ENCODE measurements at places on chromosomes 2 and 18. TPM values are rescaled to one million over a fixed set of nuclear protein-coding genes. Genes with fewer than 3 reads are reported as not detected.

Gene ITPRIPL1
- 17.2 TPM for total RNA-seq

Gene TDRD15
- under 0.01 TPM for total RNA-seq

Gene ANKRD12
- total RNA-seq, result 19.7 TPM

Gene STPG4
- not detected for total RNA-seq

Gene CCDC68
- not detected for total RNA-seq

Gene MDH1B
- 1.3 TPM for total RNA-seq

DNA sequence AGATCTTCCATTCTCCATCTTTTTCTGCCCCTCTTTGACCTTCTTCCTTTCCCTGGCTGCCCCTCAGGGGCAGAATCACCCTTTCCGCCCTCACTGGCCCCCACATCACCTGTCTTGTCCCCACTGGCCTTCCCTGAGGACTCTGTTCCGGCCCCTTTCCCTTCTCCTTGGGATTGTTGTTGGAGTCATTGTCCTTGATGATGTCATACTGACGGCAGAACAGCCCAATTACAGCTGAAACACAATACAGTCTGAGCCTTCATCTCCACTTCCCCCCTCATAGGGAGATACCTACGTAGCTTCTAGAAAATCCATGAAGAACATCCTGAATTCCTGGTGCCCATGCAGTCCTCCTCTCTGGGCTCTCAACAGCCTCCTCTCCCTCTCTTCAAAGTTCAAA lies 2.4 kb downstream of the FNDC4 start:
- DNase-seq, result no peak

- DNase-seq, result no peak
These were observed 402.7 kb downstream of the SETBP1 start for GRCh38 chr18:45083226-45083855.

DNA sequence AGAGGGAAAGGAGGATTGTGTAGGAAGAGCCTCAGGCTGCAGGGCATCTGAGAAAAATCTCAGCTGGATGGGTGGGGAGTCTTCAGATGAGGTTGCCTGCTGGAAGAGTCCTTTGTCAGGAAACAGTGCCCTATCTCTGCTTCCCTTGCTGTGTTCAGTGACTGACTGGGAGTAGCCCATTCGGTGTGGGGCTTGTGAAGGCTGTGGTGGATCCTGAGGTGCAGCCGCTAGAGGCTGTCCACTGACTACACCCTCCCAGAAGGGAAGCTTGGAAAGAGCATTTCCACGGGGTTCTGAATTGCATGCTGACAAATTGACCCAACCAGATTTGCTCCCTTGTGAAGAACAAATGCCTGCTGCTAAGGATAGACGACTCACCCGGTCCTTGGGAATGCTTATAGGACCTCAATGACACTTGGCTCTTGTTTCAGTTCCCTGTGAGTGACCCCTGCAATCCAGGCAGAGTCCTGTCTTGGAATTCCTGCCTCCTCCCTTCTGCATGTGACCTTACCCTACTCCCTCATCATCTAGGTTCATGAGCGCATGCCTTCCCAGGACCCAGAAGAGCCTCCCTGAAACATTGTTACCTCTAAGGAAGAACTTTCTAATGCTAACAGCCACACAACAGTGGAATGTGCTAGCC lies 109.7 kb upstream of the FAM136A start:
- DNase-seq, result no peak

DNA sequence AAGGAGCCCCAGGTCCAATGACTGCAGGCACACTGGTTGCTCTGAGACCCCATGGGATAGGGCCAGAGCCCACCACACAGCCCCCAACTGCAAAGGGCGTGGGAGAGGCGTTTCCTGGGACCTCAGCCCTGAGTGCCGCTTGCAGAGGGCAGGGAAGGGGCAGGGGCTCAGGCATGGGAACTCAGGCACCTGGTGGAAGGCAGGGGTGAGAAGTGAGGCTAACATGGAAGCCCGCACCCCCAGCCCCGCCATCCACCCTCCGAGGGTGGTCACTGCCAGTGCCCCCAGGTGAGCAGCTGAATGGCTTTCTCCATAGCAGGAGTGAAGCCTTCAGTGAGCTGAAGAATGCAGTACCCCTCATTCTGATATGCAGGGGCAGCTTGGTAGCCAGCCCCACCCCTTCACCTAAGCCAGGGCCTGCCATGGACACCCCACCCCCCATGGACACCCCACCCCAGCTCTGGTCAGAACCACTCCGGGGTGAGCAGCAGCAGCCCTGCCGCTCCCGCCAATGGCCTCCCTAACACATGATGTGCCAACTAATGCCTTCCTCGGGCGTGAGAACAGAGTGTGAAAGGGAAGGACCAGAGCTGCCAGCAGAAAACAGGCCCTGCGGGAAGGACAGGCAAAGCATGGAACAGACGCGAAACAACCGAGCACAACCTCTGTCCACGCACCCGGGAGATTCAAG lies 6.6 kb downstream of the KIF1A start:
- DNase-seq, result no peak

DNA sequence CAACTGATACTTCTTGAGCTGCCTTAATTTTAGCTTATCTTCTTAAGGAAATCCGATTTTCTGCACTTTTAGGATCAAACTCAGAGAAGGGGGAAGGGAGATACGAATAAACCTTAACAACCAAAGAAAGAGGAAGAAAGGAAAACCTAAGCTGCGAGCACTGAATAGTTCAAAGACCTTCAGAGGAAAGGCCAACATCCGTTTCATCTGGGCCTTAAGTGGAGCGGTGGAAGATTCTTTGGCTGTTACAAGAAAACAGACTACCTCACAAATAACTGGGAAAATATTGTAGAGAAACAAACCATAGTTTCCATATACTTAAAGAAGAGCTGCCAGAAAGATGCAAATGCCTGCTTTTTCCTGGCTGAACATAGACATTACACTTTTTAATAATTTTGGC lies 43.6 kb downstream of the VIT start:
- peak; percentile 11 for DNase-seq

DNA sequence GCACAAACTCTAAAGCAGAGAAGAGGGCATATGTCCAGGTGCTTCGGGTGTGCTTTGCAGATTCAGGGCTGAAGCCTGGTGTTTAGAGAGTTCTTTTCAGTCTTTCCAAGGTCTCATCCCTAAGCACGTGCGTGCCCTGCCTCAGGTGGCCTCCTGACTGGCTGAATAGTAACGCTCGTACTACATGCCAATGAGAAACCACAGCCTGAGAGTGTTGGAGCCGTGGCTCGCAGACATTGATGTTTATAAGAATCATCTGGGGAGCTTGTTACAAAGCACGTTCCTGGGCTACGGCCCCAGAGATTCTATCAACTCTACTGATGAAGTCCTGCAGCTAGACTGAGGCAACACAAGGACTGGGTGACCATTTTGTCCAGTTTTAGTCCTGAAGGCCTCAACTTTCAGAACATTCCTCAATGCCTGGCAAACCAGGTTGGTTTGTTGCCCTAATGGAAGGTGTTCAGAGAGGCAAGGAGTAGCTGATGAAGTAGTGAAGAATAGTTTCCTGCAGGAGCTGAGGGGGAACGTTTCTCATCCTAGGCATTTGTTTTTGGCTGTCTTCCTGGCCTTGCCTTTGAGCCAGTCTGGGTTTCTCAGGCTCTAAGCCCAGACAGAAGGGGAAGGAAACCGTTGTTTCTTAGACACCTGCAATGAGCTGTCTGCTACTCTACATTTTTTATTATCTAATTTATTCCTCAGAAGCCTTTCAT lies 31.5 kb upstream of the HAAO start:
- DNase-seq, result no peak

- no peak for DNase-seq
These were observed 54.0 kb downstream of the CLASP1 start for GRCh38 chr2:121595012-121595891.

- no peak for DNase-seq
These were observed 60.6 kb upstream of the ACTR3 start for GRCh38 chr2:113829270-113829669.
